ENCODE measurements at places on chromosomes 7 and 10. TPM values are rescaled to one million over a fixed set of nuclear protein-coding genes. Genes with fewer than 3 reads are reported as not detected.

Gene ZDHHC4
- 41.4 TPM for total RNA-seq

Gene EBLN1
- not detected for total RNA-seq

Gene KIAA1549
- total RNA-seq = 5.2 TPM

Gene HPSE2
- total RNA-seq = 1.7 TPM

Gene MDFIC
- total RNA-seq = 60.7 TPM

Gene ACSM6
- 0.49 TPM for total RNA-seq

Gene SRRM3
- total RNA-seq = 2.9 TPM

Gene FAM20C
- 57.0 TPM for total RNA-seq

DNA sequence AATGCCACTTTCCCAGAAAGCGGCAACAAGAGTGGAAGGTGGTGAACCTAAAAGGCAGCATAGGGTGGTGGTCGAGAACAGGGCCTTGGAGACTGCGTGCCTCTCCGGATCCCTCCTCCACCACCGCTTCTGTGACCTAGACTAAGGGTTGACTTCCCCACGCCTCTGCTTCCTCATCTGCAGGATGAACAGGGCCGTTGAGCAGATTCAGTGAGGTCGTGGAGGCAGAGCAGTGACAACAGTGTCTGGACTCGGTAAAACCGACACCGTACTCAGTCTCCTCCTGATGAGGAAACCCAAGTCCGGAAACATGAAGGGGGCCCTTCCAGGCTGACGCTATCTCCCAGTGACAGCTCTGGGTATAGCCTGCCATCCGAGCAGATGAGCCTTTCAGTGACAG is 162.6 kb downstream of the CELF2 start:
- DNase-seq = no peak

DNA sequence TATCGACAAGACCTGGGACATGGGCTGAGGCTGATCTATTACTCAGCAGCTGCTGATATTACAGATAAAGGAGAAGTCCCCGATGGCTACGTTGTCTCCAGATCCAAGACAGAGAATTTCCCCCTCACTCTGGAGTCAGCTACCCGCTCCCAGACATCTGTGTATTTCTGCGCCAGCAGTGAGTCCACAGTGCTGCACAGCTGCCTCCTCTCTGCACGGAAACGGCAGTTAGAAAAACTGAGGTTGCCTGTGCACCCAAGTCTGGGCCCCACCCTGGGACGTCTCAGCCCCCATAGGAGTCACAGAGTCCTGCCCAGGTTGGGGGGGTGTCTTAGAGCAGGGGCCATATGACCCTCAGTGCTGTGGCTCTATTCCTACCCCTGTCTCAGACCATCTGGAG is 167.4 kb upstream of the PRSS58 start:
- DNase-seq = no peak

DNA sequence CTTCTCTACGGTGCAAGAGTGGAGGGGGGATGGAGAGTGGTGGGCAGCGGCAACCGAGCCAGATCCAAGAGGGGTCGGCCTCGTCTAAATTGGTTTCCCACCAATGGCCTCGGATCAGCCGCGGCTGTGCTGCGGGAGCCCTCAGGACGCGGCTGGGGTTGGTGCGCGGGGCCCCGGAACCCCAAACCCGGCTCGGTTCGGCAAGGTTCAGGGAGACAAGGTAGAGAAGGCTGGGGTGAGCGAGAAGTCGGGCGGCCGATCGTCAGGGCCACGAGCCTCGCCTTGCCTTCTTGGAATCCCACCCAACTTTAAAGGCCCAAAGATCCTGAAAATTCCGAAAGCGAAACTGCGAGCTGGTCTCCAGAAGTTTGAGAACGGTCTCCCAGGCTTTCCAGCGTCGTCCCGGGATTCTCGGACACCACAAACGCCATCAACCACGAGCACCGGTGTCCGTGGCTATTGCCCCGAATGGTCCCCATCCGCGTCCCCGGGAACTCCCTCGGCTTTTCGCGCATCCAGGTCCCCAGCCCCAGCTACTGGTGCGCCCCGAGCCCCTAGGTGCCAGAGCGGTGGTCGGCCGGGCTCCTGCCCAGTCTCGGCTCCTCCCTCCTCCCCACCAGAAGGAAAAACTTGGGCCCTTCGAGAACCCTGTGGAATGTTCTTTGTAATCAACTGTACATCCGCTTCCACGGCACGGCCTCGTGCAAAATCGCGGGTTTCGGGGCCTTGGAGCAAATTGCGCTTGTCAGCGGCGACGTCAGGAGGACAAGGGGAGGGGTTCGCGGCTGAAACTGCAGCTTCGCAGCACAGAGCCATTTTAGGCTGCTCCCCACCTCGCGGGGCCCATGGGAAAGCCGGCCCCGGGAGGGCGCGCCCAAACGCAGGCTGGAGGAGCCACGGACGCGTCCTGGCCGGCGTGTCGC is 3.2 kb downstream of the SFMBT2 start:
- DNase-seq = peak; percentile 79

DNA sequence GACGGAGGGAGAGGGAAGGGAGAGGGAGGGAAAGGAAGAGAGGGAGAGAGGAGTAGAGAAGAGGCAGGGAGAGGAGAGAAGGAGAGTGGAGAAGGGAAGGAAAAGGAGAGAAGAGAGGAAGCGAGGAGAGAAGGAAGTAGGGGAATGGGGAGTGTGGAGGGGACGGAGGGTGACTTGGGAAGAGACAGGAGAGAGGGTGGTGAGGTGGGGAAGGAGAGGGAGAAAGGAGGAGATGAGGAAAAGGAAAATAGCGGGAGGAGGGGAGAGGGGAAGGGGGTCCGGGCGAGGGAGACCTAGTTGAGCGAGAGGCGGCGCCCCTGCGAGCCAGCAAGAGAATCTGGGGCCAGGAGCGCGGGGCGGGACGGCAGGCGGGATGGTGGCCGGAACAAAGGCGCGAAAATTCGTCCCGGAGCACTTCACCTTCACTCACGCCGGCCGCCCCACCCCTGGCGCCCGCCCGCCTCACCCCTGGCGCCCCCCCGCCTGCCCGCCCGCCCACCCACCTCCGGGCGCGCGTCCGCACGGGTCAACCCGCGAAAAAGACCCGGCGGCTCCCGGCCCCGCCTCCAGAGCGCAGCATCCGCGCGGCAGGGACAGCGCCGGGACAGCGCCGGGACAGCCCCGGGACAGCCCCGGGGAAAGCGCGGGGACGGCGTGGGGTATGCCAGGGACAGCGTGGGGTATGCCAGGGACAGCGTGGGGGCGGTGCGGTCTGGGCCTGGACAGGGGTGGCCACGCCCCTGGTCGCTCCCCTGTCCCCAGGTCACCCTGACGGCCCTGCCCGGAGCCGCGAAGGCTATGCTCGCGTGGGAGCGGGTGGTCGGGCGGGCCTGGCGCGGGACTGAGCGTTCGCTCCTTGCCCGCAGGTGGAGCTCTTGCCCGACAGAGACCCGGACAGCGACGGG is 4.2 kb downstream of the VSTM2A start:
- DNase-seq = no peak

- DNase-seq = no peak
These were observed 172.2 kb downstream of the HERPUD2 start for GRCh38 chr7:35522697-35523096.

DNA sequence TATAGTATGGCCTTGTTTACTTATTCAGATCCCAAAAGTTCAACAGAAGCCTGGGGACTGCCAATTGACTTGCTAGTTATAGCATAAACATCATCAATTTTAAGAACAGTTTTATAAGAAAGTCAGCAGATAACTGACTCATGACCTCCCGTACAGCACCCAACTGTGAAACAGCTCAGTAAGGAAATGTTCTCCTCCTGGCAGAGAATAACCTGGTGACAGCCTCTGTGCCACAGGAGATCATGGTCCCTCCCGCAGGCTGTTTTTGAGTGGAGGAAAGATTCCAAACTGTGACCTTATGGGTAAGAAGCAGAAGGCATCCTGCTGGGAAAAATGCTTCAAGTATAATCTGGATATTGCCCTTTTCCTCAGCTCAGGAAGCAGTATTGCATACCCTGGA is 182.5 kb downstream of the SEMA3D start:
- DNase-seq = no peak

GRCh38 chr7:50264908-50265307 is 39.6 kb upstream of the IKZF1 start:
- DNase-seq = no peak

DNA sequence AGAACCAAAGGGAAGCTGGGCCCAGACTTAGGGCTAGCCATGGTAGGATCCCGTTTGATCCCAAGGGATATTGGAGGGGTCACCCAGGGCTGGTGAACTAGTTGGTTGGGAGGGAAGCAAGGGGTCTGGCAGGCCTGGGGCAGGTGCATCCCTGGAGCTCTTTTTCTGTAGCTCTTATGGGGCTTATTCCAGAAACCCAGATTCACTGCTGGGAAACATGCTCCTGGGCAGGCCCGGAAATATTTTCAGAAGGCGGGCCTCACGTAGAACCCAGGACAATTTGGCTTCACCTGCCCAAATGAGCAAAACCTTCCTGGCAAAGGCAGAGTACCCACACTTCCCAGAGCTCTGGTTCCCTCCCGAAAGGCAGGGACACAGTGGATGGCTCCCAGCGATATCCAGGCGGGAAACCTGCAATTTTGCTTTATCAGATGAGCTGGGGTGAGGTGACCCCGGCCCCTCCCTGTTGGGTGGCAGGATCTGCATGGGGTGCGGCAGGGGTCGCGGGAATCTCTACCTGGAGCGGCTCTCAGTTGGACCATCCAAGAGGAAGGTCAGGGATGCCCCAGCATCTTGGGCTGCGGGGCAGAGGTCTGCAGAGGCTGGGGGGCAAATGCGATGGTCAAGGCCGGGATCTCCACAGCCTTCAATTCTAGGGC is 533.9 kb downstream of the TCERG1L start:
- DNase-seq = no peak

- no peak for DNase-seq
These were observed 8.7 kb downstream of the GPR146 start for GRCh38 chr7:1053002-1053411.

- DNase-seq = no peak
These were observed at the start of gene FAM131B for GRCh38 chr7:143362131-143363015. TSS of gene FAM131B (minus strand) at chr7:143362713. CDS start at chr7:143362603, 110 bp downstream.

DNA sequence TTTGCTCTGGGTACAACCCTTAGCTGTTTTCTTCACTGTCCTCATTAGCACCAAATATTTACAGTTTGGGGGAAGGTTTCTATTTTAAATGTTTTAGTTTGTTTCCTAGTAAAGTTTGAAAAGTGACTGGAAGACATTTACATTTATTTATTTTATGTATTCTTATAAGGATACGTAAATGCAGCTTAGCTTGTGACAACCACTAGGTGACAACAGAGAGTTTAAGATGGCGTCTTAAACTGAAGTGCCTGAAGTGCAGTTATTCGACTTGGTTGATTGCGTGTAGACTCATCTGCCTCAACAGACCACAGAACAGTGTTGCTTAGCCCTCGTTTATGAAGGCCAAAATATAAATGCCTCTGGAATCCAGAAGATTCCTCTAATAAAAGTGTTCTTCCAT is 378.2 kb upstream of the MYO3A start:
- DNase-seq = no peak

DNA sequence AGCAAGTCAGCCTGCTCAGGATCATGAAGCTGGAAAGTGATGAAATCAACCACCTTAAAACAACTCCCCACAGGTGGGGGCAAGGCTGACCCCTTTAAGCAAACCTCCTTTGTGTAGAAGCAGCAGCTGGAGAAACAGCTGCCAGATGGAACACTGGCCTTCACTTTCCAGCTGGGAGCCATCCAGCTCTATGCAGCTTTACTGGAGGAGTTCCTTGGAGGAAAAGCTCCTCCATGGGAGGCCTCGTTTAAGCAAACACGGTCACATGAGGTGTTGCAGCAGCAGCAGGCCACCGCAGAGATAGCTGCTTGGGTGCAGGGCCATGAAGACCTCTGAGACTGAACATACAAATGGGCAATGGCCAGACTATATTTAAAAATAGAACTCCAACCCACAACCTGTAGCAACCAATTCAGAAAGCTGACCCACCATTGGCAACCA is 13.0 kb upstream of the DLG5 start:
- peak; percentile 70 for DNase-seq

DNA sequence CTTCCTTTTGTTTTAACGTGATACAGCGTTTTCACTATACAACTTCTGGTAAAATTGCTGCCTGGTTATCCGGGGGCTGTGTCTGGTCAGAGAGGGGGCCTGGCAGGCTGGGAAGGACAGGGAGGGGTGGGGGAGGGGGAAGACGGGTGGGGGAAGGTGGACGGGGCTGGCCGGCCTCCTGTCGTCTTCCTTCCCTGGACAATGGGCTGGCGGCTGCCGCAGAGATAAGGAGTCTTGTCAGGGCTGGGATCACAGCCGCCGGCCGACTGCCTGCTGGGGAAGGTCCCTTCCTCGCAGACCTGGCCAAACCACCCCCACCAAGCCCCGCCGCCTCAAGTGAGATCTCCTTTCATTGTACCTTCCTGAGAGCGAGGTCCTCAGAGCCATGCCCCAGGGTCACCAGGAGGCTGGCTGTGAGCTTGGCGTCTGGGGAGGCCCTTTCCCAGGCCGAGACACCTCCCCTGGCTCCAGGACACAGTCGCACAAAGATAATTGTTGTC is 151.2 kb upstream of the TNRC18 start:
- no peak for DNase-seq

- DNase-seq = no peak
These were observed 45.1 kb downstream of the CYTH3 start for GRCh38 chr7:6227294-6227846.

DNA sequence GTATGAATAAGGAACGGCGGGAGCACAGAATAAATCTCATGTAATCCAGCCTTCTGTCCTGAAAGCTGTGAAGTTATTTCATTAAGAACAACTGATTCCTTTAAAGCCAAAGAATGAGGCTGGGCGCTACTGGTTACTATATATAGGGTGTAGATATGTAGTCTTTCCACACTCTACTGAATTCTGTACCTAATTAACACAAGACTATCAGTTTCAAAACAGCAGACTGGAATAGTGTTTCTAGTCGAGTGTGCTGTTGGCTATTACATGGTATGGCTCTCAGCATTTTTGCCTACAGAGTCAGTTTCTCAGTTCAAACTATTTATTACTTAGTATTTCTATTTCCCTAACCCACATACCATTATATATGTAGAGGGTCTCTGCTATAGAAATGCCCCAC is 163.3 kb downstream of the THSD7A start:
- DNase-seq = no peak

DNA sequence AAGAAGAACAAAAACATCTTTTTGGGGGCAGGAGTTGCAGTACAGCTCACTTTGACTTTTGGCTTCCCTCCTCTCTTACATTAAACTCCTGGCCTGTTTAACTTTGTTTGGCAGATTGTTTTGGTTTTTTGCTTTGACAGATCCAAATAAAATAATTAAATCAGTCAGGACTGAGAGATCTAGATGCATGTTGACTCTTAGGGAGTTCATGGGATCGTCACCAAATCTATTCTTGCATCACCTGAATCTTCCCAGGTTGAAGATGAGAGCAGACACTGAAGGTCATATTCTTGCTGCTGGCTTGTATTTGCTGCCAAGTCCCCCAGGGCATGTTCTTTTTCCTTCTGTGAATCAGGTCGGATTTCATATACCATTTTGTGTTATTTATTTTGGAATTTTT is 759.4 kb downstream of the CNTNAP2 start:
- DNase-seq = no peak

GRCh38 chr7:1022356-1022755 is 22.0 kb upstream of the GPR146 start:
- no peak for DNase-seq

- DNase-seq = no peak
These were observed 55.8 kb upstream of the LANCL2 start for GRCh38 chr7:55309040-55309991.

GRCh38 chr10:132885451-132886210 is 56.7 kb downstream of the CFAP46 start:
- peak; percentile 46 for DNase-seq

GRCh38 chr10:87636313-87636915 is 23.3 kb upstream of the PAPSS2 start:
- no peak for DNase-seq

All from sciatic nerve (tissue), 2 donors.